Natural killer cell (primary cell): ENCODE measurements at places on chromosomes 3 and 15.

DNA sequence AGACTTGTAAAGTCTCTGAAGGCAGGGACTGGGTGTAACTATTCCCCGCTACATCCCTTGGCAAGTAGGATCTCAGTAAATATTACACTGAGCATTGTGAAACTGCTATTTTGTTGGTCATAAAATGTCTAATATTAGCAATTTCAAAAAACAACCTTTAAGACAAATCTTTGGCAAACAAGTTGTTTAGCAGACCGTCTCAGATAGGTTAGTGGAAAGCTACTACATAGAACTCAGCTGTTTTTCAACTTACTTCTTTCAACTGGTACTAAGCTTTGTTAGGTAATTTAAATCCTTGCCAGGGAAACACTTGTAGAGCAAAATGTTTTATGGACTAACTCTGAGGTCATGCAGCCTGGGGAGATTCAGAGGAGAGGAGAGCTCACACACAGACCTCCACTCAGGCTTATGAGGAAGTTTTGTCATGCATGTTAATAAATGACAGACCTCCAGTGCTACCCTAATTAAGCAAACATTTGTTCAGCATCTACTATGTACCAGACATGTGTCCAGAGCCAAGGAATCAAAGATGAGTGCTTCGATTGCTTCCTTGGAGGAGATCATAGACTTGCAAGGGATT, 61.6 kb upstream of the STAC start:
- DNase-seq, result no peak

DNA sequence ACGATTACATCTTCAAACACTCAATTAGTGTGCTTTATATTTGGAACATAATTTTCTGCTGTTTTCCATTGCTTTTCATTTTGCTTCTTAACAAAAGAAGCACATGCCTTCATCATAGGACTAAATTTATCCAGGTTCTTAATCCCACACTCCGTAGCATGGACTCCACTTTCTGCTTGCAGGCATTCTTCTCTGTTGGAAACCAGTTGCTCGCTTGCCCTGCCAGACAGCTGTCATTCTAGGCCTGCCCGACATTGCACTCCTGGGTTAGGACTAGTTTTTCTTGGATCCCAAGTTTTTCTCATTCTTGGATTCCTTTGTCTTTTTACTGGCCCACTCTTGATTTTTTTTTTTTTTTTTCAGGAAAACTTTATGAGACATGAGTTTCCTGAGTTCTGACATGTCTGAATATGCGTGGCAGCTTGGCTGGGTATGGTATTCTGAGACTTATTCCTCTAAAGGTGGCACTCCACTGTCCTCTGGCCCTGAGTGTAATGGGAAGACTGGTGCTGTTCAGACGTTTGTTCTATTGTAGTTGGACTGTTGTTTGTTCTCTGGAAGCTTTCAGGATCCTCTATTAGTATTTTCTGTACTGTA, 6.3 kb upstream of the ATP1B3 start:
- no peak for DNase-seq

DNA sequence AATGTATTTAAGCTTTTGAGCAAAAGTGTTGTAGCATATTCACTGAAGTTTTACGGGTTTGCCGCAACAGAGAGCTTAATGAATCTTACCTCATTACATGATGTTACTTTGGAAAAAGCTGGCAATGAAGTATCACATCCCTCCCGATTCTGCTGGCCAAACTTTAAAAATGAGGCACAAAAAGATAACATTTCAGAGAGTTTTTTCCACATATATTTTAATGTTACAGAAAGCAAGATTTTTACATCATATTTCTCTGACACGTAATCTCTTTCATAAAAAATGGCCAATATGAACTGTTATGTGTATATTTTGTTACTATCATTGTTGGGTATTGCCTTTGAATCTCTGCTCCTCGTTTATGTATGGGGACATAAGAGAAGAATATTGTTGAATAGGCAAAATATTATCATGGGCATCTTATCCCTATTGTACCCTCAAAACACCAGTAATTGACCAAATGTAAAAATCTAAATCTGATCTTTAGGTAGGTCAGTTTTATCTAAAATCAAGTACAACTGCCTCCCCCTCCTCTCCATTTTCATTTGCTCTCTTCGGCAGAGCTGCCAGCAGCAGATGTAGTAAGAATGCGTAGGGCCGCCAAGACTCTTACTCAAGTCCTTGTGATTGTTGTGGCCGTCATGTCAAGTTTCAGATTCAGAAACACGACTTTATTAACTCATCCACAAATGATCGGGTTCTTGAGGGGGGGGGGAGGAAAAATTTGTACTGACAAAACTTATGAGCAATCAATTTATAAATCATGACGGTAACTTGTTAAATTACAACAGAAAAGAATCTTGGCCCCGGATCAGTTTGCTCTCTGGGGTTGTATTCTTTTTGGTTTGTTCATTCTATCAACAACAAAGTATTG, 106.7 kb upstream of the THRB start:
- DNase-seq, result no peak

DNA sequence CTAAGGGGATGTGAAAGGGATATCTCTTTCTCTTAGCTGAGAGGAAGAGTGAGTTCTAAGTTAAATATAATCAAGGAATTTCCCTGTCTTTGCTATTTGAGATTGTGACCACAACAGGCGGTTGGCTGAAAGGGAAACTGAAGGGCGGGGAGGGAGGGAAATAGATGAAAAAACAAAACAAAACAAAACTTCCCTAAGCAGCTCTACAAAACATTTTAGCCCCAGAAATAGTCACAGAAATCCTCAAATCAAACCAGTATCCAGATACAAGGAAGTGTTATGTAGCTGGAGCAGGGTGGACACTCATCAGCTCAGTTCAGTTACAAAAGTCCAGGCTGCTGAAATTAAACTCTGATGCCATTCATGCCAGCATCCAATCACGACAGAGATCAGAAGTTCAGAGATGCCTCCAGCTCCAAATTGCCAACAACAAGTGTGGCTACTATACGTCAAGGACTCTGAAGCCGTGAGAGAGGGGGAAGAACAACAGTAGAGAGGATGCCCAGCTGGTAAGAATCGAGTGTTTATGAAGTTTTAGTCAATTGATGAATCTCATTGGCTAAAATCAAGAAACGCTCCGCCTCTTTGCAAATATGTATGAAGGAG, 319 bp upstream of the TP63 start:
- DNase-seq, result no peak

DNA sequence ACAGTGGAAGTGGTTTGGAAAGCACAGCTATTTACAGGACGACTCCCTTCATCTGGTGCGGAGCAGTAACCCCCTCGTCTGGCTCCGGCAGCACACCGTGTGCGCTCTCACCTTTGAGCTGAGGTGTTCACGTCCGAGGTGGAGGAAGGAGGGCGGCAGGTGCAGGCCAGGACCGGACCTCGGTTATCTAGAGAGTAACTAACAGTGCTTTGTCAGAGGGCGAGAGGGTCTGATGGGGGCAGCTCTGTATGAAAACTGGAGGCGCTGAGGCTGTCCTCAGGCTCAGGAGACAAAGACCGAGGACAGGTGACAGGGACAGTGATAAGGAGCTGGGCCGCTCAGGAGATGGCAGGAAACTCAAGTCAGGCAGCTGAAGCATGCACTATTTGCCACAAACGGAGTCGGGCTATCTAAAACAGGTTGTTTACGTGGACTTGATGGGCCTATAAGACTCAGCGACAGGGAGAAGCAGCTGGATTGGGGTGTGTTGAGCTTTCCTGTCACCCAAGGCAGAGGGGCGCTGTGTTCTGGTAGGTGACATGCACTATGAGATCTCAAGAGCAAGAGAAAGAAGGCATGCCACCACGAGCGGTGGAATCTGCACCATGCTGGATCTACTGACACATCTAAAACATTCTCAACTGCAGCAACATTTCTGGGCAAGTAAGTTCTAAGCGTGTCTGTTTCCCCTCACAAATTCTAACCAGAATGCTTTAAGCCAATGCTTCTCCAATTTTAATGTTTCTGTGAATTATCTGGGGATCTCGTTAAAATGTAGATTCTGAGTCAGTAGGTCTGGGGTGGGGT, 155.2 kb downstream of the XXYLT1 start:
- no peak for DNase-seq

GRCh38 chr3:128881576-128881975, 2.2 kb downstream of the ACAD9 start:
- DNase-seq, result no peak
